ENCODE measurements at places on chromosomes 1 and 21.

DNA sequence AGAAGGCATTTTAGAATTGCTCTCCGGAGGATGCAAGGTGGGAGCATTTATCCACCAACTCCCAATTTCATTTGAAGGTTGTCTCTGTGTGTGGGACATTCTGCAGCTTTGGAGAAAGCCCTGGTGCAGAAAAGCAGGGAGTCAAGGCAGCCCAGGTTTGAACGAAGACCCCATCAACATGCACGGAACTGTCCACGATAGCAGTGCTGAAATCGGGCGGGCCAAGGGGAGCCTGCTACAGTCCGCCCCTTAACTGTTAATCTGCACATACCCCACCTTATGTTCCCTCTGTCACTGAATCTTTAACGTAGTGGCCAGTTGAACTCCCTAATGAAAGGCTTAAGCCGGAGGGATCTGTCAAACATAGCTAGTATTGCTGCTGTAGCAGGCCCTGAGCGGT is 68.8 kb upstream of the C1orf174 start:
- DNase-seq = no peak

GRCh38 chr1:206540044-206540780 is 32.9 kb downstream of the RASSF5 start:
- peak; percentile 82 for DNase-seq

DNA sequence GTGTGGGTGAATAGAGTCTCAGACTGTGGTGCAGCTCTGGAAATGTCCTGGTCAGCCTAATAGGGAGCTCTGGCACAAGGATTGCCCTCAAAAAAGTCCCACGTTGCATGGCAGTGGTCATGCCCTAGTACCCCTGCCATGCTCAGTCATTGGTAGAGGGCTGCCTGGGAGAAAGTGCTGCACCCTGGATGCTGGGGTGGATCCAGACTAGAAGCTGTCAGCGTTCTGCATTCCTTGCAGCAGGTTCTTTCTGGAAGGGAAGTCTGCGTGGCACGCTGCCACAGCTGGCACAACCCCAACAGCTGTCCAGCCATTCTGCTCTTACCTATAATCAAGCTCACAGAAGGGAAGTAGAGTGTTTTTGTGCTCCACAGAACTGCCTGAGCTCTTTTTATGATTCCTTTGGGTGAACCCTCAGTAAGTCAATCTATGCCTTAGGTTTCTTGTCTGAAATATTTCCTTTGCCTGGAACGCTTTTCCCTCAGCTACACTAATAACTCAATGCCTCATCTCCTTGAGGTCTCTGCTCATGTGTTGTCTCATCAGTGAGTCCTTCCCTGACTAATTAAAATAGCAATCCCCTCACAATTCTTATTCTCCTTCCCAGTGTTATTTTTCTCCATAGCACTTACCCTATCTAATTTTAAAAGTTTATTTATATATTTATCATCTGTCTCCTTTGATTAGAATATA is 61.5 kb upstream of the JAK1 start:
- peak; percentile 87 for DNase-seq

DNA sequence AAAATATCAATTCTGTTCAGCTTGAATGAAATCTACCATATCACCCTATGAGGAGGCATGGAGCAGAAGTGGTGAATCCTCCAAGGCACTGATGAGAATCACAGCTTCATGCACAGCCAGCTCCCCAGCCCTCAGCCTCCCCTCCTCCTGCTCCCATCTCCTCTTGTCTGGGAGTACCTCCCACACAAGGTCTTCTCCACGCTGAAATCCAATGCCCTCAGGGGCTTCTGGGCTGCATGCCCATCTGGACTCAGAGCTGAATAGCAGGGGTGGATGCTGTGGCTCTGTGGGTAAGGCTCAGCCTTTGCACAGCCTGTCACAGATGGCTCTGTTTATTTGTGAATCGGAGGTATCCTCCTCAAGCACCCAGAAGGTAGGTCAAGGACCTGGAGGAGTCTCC is 48.6 kb downstream of the KCNC4 start:
- peak; percentile 12 for DNase-seq

DNA sequence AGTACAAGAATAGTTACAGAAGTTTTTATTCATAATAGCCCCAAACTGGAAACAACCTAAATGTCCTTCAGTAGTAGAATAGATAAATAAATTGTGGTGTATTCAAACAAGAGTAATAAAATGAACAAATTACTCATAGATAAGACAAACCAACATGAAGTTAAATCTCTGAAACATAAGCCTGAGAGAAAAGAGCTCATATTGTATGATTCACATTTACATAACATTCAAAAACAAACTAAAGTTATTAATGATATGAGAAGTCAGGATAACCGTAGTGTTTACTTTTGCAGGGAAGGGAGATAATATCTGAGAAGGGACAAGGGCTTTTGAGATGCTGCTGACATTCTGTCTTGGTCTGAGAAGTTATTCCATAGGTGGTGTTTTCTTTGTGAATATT is 13.5 kb downstream of the STPG1 start:
- no peak for DNase-seq

DNA sequence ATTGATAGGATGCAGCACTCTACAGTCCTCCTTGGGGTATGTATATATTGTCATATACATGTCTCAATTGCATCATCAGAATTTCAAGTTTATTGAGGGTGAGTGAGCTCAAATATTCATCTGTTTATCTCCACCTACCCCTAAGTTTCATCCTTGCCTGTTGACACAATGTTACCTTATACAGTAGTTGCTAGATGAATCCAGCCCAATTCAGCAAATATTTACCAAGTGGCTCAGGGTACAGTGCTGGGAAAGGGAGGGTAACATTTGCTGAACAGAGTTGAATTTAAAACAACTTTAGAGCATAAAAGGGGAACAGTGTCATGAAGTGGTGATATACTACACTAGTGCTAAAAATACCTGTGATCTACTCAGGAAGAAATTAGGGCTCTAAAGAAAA is 14.4 kb downstream of the ELAVL4 start:
- peak; percentile 86 for DNase-seq

- no peak for DNase-seq
Observed at GRCh38 chr1:118900643-118901440, 87.3 kb downstream of the TBX15 start.

- DNase-seq = no peak
Observed at GRCh38 chr1:178862416-178862815, 8.5 kb downstream of the ANGPTL1 start.

GRCh38 chr1:18795002-18795689 is 64.3 kb downstream of the TAS1R2 start:
- no peak for DNase-seq

DNA sequence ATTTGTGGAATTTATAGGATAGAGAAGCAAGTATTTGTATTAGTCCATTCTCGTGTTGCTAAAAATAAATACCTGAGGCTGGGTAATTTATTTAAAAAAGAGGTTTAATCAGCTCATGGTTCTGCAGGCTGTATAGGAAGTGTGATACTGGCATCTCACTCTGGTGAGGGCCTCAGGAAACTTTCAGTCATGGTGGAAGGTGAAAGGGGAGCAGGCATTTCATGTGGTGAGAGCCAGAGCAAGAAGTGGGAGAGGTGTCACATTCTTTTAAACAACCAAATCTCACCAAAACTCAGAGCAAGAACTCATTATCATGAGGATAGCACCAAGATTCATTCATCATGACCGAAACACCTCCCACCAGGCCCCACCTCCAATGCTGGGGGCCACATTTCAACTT is 18.1 kb downstream of the SDCCAG8 start:
- DNase-seq = no peak

- DNase-seq = peak; percentile 87
Observed at GRCh38 chr1:41282679-41283317, 40.7 kb upstream of the SCMH1 start.

GRCh38 chr1:185155600-185156287 is 1.0 kb downstream of the TRMT1L start:
- DNase-seq = no peak

DNA sequence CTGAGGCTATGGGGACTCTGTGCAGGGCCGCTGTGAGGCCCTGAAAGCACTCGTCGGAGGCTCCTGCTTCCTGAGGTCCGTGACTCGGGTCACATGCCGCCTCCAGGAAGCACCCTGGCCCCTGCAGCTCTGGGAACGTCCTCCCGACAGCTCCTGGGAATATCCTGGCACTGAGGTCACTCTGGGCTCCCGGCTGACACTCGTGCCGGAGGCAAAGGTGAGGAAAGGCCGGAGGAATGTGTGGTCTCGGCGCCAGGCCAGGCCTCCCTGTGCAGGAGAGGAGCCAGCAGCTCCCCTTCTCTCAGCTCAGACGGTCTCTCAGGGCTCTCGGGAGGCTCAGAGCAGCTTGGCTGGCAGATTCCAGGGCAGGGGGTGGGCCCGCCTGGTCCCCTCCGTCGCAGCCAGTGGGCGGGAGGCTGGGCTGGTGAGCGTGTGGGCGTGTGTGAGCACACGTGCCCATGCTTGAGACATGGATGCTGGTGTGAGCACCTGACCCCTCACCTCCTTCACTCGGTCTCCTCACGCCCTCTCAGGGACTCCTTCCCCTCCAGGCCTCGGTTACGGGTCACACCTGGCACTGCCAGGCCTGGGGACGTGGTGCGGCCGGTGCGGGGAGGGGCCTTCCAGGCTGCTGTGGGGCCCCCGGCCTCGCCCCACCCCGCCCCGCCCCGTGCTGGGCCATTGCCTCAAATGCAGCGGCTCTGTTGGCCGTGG is 5.5 kb upstream of the RNF223 start:
- DNase-seq = no peak

DNA sequence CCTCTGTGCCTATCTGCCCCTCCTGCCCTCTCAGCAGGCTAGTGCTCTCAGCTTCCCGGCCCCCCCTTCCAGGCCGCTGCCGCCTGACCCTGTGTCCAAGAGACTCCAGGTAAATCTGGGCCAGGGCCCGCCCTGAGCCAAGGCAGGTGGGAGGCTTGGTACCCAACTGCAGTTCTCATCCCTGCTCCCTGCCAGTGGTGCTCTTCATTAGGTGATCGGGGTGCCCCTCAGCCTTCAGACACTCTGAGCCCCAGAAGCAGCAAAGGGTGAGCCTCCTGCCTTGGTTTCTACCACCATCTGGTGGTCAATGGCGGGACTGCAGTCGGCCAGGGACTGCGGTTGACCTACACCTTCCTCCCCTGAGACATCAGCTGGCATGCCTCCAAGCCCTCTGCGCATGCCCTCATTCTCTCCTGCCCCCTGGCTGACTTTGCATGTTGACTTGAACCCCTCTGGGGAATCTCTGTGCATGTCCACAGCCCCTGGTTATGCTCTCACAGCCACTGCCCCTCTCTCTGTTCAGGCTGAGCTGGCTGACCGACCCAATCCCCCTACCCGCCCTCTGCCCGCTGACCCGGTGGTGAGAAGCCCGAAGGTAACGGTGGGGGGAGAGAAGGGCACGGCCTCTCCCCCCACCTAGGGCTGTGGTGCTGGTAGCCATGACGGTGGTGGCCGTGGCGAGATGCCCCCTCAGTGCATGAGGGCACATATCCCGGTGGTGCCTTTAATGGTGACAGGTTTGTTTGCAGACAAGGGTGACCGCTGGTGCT is 2.0 kb upstream of the EFNA4 start:
- peak; percentile 67 for DNase-seq

DNA sequence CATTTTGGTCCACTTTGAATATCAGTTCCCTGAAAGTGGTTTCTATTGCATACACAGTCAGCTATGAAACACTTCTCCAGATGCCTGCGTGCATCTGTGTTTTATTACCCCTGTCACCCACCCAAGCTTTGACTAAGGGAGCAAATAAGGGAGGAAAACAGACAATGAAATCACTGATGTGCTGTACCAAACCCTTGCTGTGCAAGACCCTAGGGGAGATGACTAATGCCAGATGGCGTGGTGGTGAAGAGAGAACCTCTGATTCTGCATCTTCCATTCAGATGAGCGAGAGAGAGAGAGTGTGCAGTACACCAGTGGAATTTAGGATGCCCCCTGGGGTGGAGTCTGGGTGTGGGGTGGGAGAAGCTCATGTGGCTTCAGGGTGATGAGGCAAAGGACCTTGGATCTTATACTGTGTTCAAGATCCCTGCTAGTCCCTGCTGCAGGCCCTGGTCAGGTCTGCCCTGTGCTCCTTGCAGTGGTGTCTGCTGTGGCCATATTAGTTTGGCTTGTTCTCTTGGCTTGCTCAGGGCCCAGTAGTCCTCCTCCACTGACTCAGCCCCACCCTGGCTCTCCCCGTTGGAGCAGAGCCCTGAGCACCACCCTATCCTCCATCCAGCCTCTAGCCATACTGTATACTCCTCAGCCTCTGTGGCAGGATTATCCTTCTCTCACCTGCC is 18.5 kb downstream of the CLCA1 start:
- no peak for DNase-seq

DNA sequence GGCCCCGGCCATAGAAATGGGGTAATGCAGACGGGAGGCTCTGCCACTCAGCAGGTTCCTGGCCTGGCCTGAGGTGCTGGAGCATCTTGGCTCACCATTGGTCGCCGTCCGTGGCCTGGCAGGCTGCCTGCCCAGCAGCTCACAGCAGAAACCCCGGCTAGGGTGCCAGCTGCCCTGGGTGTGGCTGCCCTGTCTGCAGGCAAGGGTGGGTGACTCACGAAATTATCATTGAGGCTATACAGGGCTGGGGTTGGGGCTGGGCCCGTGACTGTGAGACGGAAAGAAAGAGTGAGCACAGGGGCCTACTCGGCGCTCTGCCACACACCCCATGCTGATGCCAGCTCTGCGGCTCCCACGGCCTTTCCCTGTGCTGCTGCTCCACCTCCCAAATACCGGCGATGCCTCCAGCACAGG is 8.0 kb upstream of the PKP1 start:
- DNase-seq = no peak

DNA sequence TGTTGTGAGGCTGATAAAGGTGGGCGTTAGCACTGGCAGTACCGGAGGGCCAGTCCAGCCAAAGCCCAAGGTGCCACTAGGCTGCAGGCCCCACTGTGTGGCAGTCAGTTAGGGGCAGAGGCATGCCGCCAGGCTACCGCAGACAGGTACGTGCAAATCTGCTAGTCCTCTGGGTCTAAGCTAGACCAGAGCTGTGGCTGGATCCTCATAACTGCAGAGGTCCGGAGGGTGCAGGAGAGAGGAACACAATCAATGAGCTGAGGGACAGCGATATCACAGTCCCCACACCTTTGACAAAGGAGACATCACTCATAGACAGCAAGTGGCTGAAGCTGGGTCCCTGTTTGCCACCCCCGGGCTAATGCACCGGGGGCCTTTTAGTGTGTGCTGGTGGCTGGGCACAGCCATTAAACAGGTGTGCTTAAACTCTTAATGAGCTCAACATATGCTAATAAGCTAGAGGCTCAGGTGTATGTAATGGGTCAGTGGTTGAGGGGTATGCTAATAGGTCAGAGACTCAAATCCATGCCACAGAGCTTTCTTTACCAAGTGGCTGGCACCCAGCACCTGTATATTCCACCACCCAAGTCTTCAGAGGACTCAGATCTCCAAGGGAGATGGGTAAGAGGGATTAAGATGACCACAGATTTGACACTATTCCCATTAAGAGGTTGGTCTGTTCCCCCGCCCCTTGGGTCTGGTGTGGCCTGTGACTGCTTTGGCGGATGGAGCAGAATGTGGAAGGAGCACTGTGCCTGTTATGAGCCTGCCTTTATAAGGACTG is 82.0 kb downstream of the GLIS1 start:
- DNase-seq = no peak

GRCh38 chr1:228405200-228405978 is 1.2 kb downstream of the TRIM11 start:
- DNase-seq = no peak

- DNase-seq = peak; percentile 96
Observed at GRCh38 chr1:46643368-46643775, 24.8 kb downstream of the ATPAF1 start.

Data from NCI-H2029 treated with DMSO at 0.1 percent for 48 hours (cell line).